ENCODE measurements at places on chromosomes 16 and 17.

GRCh38 chr16:10827691-10828341, 9.2 kb upstream of the TVP23A start:
- no peak for DNase-seq

GRCh38 chr17:60406887-60407286, 15.0 kb upstream of the USP32 start:
- DNase-seq, result no peak

- no peak for DNase-seq
Measured at GRCh38 chr16:85422196-85422631, 190.9 kb upstream of the GSE1 start.

- DNase-seq, result no peak
Measured at GRCh38 chr16:79071424-79071823, 529.1 kb downstream of the MAF start.

GRCh38 chr17:72349491-72349995, 228.7 kb downstream of the SOX9 start:
- no peak for DNase-seq

DNA sequence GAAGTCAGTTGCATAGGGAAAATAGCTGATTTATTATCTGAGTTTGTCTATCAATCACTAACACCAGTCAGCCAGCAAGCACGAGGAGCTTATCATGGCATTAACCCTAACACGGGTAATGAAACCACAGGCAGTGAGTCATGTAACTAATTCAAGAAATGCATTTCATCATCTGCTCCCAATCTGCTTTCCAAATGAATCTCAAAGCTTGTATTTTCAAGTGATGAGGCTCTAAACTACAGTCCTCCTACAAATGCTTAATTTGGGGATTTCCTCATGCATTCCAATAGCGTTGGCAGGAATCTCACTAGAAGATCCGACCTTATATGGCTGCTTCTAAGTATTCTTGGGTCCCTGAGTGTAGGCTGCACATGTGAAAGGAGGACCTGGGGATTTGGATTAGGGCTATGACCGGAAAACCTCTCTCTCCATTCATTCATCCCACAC, 118.4 kb upstream of the HSBP1 start:
- DNase-seq, result no peak

GRCh38 chr17:1878419-1879121, 48.8 kb downstream of the RPA1 start:
- no peak for DNase-seq

DNA sequence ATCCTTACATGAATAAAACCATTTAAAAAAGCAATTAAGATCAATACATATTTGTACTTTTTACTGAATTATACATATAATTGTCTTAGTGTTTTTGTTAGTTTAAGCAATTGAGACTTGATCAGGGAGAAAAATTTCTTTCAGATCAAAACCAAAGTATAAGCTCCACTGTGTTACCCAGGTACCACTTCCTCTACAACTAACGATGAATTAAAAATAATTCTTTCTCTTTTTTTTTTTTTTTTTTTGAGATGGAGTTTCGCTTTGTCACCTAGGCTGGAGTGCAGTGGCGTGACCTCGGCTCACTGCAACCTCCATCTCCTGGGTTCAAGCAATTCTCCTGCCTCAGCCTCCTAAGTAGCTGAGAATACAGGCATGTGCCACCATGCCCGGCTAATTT, 6.8 kb downstream of the FBXO47 start:
- DNase-seq, result no peak

DNA sequence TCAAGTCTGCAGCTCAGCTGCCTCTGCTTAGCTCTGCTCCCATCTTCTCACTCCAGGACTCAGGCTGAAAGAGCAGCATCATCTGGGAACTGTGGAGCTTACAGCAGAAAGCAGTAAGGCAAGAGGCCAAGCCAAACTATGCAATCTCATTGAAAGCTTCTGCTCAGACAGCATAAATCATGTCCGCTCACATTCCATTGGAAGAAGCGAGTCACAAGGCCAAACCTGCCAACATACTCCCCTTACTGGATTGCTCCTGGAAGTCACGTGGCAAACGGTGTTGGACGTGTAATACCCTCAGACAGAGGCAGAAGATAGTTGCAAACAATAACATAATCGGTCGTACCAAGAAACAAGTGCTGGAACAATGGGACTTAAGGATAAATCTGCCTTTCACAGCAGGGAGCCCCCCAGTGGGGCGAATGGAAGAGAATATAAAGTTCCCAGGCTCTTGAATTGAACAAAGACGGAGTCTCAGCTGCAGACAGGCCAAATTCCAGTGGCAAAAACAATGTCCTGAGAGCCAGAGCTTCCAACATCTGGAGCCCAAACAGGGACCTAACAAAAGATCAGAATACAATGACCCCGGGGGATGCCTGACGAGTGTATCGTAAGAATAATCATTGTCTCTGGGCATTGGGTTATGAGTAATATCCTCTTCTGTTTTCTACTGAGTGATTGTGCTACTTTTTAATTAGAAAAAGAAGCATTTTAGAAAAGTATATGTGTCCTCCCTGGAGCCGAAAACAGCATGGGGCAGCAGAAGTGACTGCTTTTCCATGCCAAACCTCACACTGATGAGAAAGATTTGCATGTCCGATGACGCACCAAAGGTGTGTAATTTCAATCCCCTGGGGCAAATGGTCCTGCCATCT, 68.4 kb downstream of the CMC2 start:
- no peak for DNase-seq

DNA sequence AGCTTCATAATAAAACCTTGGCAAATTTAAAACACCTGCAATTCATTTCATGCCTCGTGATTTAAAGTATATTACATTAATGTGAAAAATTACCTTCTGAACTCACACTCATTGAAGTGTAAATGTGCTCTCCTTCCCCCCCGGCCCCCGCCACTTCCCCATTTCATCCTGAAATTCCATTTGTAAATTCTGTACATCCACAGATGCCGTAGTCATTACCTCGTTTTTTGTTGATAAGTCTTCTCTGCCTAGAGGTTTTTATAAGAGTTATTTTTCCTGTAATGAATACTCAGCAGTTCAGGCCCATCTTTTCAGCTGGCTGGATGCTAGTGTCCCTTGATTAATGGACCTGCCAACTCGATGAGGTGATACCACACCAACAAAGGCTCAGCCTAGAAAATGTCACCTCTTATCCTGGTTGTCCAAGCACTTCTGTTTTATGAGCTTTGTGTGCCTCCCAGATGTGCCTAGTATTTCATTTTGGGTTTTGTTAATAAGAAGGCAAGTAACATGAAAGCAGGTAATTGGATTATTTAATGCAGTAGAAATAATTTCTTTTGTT, 64.8 kb upstream of the KIFC3 start:
- DNase-seq, result no peak

- no peak for DNase-seq
Measured at GRCh38 chr17:38587203-38587602, 18.5 kb downstream of the SRCIN1 start.

DNA sequence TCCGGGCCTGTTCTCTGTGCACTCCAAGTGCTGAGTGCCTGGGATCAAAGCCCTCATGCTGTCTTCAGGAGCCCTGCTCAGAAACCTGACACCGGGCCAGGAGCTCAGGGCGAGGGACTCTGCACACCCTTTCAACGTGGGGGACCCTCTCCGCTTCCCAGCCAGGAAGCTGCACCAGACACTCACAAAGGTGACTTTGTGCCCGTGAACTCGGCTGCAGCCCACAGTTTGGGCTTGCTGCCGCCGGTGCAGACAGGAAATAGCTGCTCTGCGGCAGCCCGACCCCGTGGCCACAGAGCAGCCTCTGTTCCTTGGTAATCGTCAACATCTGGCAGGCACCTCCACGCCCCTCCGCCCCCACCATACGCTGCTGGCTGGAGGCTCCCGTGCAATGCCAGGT, 93.4 kb upstream of the METRNL start:
- DNase-seq, result peak; percentile 72

GRCh38 chr17:40872416-40872815, 5.4 kb upstream of the KRT12 start:
- no peak for DNase-seq

DNA sequence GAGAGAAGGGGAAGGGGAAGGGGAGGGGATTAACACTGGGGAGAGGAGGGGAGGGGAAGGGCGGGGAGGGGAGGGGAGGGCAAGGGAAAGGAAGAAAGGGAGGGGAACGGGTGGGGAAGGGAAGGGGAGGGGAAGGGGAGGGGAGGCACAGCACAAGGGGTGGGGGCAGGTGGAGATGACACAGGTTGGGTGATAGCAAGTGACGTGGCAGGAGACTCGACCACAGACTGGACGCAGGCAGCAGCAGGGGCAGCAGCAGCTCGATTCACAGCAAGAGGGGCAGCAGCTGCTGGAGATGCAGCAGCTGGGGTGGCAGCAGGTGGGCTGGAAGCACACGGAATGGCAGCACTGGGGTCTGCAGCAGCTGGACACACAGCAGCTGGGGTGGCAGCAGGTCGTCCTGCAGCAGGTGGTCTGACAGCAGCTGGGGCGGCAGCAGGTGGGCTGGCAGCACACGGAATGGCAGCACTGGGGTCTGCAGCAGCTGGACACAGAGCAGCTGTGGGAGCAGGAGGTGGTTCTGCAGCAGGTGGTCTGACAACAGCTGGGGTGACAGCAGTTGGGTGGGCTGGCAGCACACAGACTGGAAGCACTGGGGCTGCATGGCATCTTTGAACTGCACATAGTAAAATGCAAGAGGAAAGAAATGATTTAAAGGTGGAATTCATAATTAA, at the start of gene KRTAP4-16:
Gene KRTAP4-16, minus strand, starts transcription at position 624 of the 674 bp plus-strand sequence. Its CDS starts 0 bp downstream, at position 624.
- no peak for DNase-seq

DNA sequence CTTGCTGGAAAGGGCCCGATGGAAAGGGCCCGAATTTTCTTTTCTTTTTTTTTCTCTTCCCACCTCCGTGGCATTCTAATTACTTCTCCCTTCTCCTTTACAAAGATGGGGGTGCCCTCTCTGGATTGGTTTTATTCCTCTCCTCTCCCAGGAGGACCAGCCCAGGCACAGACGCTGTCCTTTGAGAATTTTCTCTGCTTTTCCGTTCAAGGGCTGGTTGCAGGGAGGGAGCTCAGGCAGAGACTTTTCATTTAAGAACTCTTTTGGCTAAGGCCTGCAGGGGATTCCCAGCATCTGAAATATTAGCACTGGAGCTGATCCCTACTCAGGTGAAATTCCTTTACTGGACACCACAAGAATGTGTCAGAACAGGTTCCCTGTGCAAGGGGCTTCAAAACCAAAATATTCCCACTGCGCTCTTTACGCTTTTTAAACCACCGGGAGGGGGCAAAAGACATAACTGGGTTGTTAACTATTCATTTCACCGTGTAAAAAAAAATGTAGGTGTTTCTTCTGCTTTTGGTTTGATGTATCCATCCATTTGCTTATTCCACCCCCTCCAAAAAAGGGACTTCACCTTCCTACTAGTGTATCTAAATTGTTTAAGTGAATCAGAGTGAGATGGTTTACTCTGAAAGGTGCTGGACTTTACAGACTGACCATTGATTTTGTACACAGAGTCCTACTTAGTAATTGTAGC, 1.4 kb downstream of the NFAT5 start:
- DNase-seq, result no peak

DNA sequence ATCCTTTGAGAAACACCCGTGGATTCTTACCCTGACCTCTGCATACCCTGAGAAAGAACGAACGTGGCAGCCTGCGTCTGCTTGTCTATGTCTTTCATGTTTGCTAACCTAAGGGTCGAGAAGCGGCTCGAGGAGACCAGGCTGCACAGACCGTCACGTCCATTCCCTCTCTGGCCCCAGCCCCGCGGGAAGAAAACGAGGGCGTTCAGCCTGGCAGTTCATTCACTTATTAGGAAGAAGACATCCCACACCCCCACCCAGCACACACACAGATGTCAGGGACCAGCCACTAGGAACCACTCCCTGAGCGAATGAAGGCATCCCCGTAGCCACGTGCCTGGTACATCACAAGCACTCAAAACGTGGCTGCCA, 655 bp upstream of the MTHFSD start:
- DNase-seq, result no peak

GRCh38 chr17:21291862-21292261, 7.4 kb downstream of the MAP2K3 start:
- no peak for DNase-seq

GRCh38 chr17:8965394-8966168, at the start of gene PIK3R5:
Gene PIK3R5 (minus strand): TSS chr17:8965707. CDS start chr17:8911494, 54,213 bp downstream.
- DNase-seq, result peak; percentile 82

DNA sequence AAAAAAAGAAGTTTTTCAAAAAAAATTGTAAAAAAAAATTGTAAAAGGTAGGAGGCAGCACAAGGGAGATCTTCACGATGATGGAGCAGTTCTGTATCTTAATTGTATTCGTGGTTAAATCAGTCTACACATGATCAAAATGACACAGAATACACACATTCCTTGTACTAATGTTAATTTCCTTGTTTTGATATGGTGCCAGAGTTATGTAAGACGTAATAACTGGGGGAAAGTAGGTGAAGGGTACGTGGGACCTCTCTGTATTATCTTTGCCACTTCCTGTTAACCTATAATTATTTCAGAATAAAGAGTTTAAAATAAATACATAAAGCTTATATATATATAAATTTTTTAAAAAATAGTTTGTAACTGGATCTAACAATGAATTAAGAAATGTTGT, 36.8 kb downstream of the HELZ start:
- DNase-seq, result no peak

DNA sequence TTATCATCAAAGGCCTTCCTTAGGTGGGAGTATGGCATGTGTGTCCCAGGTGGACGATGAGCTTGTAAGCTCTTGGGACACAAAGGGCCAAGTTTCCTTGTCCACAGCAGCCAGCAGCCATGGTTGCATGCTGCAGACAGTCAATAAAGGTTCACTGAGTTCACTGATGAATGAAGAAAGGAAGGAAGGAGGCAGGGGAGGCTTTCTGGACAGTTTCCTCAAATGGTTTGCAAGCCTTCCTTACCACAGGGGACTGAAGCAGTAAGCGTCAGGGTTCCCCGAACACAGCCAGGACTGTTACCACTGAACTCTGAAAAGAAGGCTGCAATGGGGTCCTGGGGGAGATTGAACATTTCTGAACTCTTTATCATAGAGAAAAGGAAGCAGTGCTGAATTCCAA, 111.1 kb downstream of the GAS7 start:
- DNase-seq, result no peak
